Ascending aorta (tissue), 2 donors: ENCODE measurements at places on chromosomes 1 and 21. TPM values are rescaled to one million over a fixed set of nuclear protein-coding genes. Genes with fewer than 3 reads are reported as not detected.

DNA sequence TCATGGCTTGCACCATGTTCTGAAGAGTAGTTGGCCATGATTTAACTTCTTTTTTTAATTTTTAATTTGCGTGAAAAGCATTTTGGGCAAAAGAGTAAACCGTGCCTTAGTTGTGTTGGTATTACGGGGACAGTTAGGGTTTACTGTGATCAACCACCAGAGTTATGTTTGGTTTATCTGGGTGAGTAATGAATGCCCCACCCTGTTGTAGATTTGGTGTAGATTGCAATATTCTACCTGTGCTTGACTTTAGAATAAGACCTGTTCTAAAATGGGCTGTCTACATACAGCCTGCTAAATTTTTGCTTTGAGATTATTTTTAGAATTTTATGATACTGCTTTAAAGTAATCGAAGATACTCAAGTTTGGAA, 1.4 kb downstream of the USP25 start:
- no peak overlapping the region for H3K27ac ChIP-seq
- no peaks in the 10 kb centered on the region for H3K27me3 ChIP-seq
- H3K36me3 ChIP-seq, result no peaks in the 10 kb centered on the region

DNA sequence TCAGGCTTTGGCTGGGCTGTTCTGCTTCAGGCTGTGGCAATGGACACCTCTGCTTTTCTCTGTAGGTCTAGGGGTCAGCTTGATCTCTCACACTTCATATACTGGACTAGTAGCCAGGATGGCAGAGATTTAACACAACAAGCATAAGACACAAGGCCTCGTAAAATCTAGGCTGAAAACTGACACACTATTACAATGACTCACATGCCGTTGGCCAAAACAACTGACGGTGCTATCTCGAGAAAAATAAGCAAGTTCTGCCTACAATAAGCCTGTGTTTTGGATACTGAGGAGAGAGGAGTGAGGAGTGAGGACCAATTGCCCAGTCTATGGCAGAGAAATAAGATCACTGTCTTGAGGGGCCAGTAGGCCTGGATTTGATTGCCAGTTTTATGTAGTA, 840.7 kb upstream of the ADAMTS5 start:
- H3K27me3 ChIP-seq, result no peaks in the 10 kb centered on the region
- DNase-seq, result no peak
- H3K4me1 ChIP-seq, result no peaks in the 10 kb centered on the region
- no peaks in the 10 kb centered on the region for H3K36me3 ChIP-seq

PCNT gene
- 39.9 TPM for total RNA-seq

DARS2 gene
- total RNA-seq, result 12.1 TPM

DNA sequence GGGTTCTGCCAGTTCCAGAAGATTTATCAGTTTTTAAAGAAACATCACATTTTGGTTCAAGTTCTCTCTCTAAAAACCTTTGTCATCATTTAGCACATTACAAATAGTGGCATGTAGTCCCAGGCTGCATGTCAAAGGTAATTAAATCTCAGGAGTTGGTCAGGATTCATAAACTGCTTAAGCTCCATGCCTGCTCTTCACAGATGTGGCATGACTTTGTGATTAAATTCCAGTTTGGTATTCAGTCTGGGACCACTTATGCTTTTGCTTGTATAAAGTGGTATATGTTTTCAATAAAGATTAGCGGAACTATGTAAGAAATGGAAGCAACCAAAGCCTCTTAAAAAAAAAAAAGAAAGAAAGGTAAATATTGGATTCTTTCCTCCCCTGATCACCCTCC, 408.0 kb downstream of the DISC1 start:
- H3K27me3 ChIP-seq, result no peaks in the 10 kb centered on the region
- no peaks in the 10 kb centered on the region for H3K36me3 ChIP-seq
- DNase-seq, result no peak
- no peak overlapping the region for H3K27ac ChIP-seq
- H3K4me1 ChIP-seq, result no peaks in the 10 kb centered on the region
- no peak overlapping the region for H3K4me3 ChIP-seq

CELA3A gene
- not detected for total RNA-seq

EXOSC10 gene
- 38.7 TPM for total RNA-seq
